ENCODE measurements at places on chromosomes 4 and X. TPM values are rescaled to one million over a fixed set of nuclear protein-coding genes. Genes with fewer than 3 reads are reported as not detected.

- DNase-seq: no peak
Observed at GRCh38 chr4:147596377-147596776, 20.8 kb upstream of the TMEM184C start.

- DNase-seq: no peak
Observed at GRCh38 chrX:69618803-69619202, 2.9 kb downstream of the EDA start.

DNA sequence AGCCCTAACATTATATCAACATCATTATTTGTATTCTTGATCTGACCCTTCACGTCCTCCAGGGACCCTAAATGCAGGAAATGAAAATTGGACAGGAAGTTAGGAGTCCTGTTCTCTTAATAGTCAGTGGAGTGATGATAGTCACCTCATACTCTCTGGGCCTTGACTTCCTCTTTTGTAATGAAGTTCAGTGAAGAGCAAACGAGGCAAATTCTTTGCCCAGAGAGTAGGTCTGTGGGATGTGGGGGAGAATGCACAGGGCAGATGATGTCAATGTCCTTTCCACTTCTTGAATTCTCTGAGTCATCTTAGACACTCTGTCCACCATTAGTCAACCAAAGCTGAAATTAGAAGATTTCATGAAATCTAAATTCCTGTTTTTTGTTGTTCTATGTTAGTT, 17.1 kb upstream of the GPRIN3 start:
- DNase-seq: no peak

- no peak for DNase-seq
Observed at GRCh38 chrX:126658447-126658846, 105.8 kb upstream of the DCAF12L1 start.

- no peak for DNase-seq
Observed at GRCh38 chr4:1515763-1516162, 109.5 kb upstream of the NKX1-1 start.

DNA sequence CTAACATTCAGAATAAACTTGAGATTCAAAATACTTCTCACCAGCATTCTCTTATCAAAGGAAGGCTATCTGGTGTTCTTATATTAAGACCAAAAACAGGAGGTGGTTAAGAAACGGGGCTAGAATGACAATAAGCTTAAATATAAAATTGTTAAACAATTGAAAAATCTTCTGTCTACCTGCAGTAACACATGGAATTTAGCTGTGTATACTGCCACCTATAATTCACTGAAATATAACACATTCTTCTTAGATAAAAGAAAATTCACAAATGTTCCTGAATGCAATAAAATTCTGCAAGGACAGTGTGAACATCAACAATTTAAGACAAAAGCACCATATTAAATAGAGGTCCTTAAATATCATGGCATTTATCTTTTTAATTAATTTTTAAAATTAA, 11.5 kb upstream of the PCDH10 start:
- no peak for DNase-seq

GRCh38 chr4:39285853-39286252, 80.3 kb downstream of the RFC1 start:
- no peak for DNase-seq

- DNase-seq: no peak
Observed at GRCh38 chr4:5152521-5152920, 101.2 kb downstream of the STK32B start.

GRCh38 chrX:101931136-101931487, 715 bp downstream of the ZMAT1 start:
- no peak for DNase-seq

DNA sequence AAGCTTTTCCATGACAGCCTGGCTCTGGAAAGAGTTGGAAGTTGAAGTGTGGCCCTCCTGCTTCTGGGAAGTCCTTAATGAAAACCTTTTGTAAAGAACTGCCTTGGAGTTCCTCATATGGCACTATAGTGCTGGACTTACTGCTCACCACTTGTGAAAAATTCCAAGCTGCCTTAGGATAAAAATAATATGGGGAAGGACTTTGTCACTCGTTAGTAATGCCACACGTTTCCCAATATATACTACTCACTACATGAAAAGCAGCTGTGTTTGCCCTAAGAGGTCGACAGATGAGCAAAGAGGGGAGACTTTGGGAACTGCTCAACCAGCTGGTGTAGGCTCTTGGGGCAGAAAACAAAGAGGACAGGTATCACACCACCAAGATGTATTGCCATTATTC, 11.7 kb downstream of the OPHN1 start:
- no peak for DNase-seq

- no peak for DNase-seq
Observed at GRCh38 chrX:10653302-10653701, 32.9 kb upstream of the MID1 start.

- no peak for DNase-seq
Observed at GRCh38 chrX:104428231-104428630, 137.8 kb upstream of the IL1RAPL2 start.

GRCh38 chrX:128975745-128976144, 547.5 kb downstream of the SMARCA1 start:
- DNase-seq: no peak

- no peak for DNase-seq
Observed at GRCh38 chr4:168558599-168558998, 61.7 kb downstream of the PALLD start.

DNA sequence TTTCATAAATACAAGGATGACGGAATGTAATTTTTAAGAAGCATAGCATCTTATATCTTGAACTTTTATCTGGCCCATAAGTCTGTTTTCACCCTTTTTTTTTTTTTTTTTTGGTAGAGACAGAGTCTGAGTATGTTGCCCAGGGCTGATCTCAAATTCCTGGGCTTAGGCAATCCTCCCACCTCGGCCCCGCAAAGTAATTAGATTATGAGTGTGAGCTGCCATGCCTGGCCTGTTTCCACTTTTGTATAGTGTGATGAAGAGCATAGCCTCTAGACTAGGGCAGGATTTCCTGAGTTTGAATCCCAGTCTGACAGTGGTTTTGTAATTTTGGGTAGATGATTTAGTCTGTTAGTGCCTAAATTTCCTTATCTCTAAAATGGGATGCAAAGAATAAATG, 11.0 kb downstream of the STIM2 start:
- no peak for DNase-seq

- no peak for DNase-seq
Observed at GRCh38 chrX:69278031-69278687, 112.9 kb upstream of the PJA1 start.

GRCh38 chr4:141132709-141133145, 542 bp downstream of the RNF150 start:
- peak; percentile 81 for DNase-seq

- no peak for DNase-seq
Observed at GRCh38 chr4:100118181-100118580, 72.1 kb downstream of the DDIT4L start.

GRCh38 chrX:116357329-116357728, 79.1 kb upstream of the SLC6A14 start:
- DNase-seq: no peak

DNA sequence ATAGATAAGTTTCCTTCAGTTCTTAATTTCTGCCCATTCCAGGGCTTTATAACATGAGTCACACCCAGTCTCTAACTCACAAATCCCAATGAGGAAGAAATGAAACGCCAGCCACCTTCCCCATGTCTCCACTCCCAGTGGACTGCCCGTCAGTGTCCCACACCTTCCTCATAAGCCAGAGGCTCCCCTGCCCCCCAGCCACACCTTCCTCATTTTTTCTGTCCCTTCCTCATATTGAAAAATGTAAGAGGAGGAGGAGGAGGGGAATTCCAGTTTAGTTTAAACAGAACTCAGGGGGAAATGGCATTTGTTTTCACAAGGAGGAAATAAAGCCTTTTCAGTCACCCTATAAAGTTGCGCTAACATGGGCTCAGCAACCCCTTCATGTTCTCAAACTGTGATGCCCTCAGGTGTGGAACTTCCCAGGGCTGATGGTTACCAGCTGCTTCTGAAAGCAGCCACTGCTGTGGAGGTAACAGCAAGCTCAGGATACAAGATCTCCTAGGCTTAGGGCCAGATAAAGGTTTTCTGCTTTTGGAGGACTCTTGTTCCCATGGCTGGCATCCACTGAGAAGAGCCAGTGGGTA, 97.8 kb downstream of the PARM1 start:
- DNase-seq: no peak

GRCh38 chrX:57587062-57587461, 4.7 kb upstream of the ZXDB start:
- DNase-seq: no peak

DNA sequence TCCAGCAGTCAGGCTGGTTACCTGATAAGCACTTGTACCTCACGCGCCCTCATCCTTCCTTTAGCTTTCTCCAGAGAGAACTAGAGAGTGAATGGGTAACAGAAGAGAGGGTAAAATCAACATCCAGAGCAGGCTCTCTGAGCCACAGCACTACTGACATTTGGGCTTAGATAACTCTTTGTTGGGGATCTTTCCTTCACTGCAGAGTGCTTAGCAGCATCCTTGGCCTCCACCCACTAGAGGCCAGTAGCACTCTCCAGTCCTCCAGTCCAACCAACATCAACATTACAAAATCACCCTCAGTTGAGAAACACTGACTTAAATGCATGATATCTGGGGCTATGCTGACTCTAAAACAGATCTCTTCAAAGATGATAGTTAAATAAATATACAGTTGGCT, 220.7 kb downstream of the TACR3 start:
- no peak for DNase-seq

The STK26 gene
- 11.6 TPM for total RNA-seq

The GABRG1 gene
- total RNA-seq: not detected

The SH3D19 gene
- 195 TPM for total RNA-seq

The NDUFC1 gene
- 17.4 TPM for total RNA-seq

The CPLX1 gene
- 1.7 TPM for total RNA-seq

Measured in sigmoid colon (tissue), 7 donors.